ENCODE measurements at places on chromosomes 12 and 14.

DNA sequence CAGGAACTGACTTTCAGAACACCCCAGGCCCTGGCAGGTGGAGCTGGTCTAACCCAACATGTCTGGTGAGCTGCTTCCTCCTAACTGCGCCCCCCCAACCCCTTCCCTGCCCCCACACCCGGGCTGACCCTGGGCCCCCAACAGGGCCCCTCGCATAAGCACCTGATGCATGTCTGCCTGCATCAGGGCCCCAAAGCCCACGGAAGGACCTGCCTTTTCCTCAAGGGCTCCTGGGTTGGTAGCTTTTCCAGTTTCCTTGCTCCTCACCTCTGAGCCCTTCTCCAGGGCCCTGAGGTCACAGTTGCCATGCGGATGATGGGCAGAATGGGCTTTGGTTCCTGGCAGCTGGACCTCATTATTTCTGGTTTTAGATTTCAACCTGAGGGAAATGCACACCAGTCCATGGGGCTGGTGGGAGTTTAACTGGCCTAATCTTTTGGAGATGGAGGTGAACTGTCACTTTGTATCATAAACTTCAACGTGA is 18.5 kb downstream of the TESC start:
- no peak for DNase-seq

GRCh38 chr12:46627686-46628085 is 198.1 kb downstream of the SLC38A4 start:
- no peak for DNase-seq

GRCh38 chr12:40616383-40616915 is 75.8 kb upstream of the CNTN1 start:
- no peak for DNase-seq

GRCh38 chr12:113403435-113404415 is at the start of gene SDS:
Gene SDS, minus strand, starts transcription at chr12:113403887. Its CDS starts 4,179 bp downstream, at chr12:113399708.
- no peak for DNase-seq

- peak; percentile 94 for DNase-seq
Measured at GRCh38 chr12:88420457-88420856, 159.8 kb downstream of the KITLG start.
